ENCODE measurements at places on chromosomes 4 and X.

- no peak for DNase-seq
Measured at GRCh38 chr4:155383541-155383940, 6.8 kb upstream of the MAP9 start.

GRCh38 chrX:47751670-47752069, 85.0 kb upstream of the ZNF81 start:
- no peak for DNase-seq

- DNase-seq, result no peak
Measured at GRCh38 chr4:180840142-180840541, 1403.1 kb upstream of the TENM3 start.

- DNase-seq, result no peak
Measured at GRCh38 chrX:121433289-121433688, 385.9 kb downstream of the GLUD2 start.

GRCh38 chr4:109798866-109799265, 2.9 kb downstream of the CFI start:
- no peak for DNase-seq

- DNase-seq, result no peak
Measured at GRCh38 chrX:69027181-69028005, 137.9 kb downstream of the PJA1 start.

GRCh38 chrX:118225711-118226428, 109.3 kb upstream of the KLHL13 start:
- peak; percentile 3 for DNase-seq

- DNase-seq, result no peak
Measured at GRCh38 chrX:110038900-110039299, 36.0 kb downstream of the TMEM164 start.

DNA sequence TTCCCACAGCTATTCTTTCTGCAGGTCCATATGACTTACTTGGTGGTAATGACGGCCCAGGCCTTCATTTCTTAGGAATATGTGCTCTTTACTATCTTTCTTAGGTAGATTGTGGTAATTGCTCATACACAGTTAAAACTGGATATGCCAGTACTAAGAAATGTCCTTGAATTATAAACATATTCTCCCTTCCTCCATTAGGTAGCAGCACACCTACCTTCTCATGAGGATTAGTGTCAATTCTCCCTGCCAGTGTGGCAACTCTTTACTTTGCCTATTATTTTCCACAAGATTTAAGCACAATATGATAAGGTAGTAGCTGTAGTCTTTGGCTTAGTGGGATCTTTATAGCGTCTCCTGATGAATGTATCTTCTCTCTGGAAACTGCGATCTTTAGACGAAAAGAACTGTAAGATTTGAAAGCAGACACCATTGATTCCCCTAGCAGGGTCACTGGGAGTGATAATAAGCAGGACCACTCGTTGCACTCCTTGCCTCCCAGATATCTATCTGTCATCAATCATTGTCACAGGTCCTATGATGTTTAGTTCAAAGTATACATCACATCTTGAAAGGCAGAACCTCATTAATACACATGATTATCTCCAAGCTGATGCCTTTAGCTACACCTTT, 1240.7 kb downstream of the C4orf33 start:
- DNase-seq, result no peak

- DNase-seq, result no peak
Measured at GRCh38 chrX:15816438-15816809, 26.1 kb downstream of the ZRSR2 start.

DNA sequence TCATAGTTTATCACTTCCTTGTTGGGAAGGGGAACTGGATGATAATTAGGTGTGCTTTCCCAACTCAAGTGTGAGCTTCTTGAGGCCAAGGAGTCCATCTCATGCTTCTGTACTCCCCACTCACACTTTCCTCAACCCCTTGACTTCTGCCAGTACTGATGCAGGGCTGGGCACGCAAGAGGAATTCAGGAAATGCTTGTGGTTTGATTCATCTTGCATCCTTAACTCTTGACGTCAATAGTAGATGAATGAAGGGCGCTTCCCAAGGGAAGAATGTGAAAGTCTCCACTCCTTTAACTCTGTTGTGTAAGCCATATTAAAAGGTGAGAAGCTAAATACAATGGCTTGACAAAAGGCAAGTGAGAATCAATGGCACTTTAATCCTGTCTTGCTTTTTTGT, 101.8 kb downstream of the AGTR2 start:
- no peak for DNase-seq

DNA sequence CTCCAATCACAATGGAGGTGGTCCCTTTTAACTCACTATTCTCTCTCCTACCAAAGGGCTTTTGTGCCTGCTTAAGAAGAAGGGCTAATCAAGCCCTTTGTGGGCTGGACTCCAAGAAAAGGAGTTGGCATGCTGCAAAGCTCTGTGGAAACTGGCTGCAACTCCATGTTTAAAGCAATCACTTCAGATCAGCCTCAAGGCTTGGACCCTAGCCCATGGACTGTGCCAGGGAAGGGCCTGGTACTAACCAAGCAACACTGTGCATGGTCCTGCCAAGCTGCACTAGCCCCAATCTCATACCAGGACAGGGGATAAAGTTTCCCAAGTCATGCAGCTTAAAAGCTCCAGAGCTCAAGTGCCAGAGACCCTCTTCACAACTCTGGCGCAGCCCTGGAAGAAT, 86.7 kb downstream of the ATP8A1 start:
- no peak for DNase-seq

GRCh38 chr4:157314906-157315305, 94.4 kb downstream of the GRIA2 start:
- no peak for DNase-seq
